ENCODE measurements at places on chromosomes 4 and X.

DNA sequence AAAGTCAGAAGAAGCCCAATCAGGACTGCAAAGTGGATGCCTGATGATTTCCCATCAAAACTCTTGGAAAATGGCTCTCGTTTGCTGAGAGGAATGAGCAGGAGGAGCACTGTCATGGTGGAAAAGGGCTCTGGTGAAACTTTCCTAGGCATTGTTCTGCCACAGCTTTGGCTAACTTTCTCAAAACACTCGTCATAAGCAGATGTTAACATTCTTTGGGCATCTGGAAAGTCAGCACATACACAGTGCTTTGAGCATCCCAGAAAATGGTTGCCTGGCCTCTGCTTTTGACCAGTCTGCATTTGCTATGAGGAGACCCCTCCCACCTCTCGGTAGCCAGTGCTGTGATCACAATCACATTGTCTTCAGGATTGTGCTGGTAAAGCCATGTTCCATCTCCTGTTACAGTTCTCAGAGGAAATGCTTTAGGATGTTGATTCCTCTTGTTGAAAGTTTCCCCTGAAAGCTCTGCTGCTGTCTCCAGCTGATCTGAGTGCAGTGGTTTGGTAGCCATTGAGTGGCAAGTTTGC is 25.2 kb upstream of the TBC1D14 start:
- no peak for DNase-seq

GRCh38 chr4:123365412-123365811 is 31.2 kb upstream of the SPRY1 start:
- DNase-seq: no peak

DNA sequence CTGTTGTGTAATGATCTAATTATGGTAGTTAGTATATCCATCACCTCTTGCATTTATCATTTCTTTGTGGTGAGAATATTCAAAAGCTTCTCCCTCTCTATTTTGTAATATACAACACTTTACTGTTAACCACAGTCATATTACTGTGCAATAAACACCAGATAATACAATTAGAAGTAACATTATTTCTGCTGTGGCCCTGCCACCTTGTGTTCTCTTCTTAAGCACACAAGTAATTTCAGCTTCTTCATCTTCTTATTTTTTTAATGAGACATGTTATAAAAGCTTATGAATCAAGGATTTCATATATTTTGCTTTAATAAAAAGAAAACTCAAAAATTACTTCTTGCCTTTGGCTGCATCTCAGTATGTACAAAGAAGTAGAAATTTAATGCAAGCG is 675.2 kb upstream of the INTU start:
- DNase-seq: no peak

DNA sequence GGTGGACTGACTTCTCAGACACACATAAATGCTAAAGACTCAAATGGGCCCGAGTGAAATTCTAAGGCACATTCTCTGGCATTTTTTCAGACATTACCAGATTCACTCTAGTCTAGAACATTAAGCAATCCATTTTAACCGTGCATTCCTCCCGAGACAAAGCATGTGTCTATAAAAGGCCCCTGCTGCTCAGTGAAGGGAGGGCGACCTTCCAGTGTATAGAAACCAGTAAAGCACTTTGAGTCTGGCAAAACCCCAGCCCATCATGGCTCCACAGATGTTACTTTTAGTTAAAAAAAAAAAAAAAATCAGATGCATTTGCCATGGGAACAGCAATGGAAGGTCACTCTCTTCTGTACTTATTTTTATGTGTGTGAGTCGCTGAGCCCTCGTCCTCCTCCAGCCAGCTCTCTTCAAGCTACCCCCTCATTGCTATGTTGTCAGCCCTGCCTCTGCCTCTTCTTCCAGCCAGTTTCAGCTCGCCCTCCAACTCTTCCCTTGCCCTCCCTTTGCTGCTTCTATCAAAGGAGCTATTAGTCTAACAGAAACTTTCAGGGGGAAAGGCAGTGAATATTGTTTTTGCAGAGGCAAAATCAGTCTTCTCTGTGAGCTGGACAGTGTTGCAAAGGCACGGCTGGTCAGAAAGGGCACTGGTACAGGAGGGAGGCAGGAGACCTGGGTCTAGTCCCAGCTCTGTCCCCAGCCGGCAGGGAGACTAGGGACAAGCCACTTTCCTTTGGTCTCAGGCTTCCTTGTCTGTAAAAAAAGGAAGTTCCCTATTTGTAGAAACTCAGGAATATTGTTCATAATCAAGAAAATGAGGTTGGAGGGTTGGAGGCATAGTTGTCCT is 644.2 kb downstream of the ZNF674 start:
- no peak for DNase-seq

All from activated CD4-positive, CD25-positive, alpha-beta regulatory T cell (primary cell).